ENCODE measurements at places on chromosomes 16 and 17. TPM values are rescaled to one million over a fixed set of nuclear protein-coding genes. Genes with fewer than 3 reads are reported as not detected.

The MSLN gene
- total RNA-seq, result 3.3 TPM

The CD300A gene
- not detected for total RNA-seq

The P3H4 gene
- total RNA-seq, result 31.8 TPM

The PDF gene
- total RNA-seq, result 36.4 TPM

The SMIM5 gene
- total RNA-seq, result 0.80 TPM

Measured in A549 treated with GW870086 at 1 μM for 4 hours (cell line).